Hepatic stellate cell (primary cell): ENCODE measurements at places on chromosomes 6 and 20.

GRCh38 chr6:101597693-101598092 lies 204.2 kb downstream of the GRIK2 start:
- peak; percentile 0 for DNase-seq

DNA sequence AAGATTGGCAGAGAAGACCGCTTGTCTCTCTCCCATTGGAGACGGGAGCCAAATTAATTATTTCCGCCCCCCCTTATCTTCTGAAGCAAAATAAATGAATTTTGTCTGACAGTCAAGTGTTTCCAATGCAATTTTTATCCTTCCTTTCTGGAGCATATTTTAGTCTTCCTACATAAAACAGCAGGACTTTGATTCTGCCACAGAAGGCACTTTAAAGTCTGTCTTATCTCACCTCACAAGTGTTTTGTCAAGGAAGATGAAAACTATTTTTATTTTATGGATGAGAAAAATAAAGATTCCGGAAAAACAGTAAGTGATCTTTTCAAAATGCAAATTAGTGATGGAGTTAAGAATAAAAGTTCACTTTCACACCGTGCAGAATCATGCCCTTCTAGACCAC lies 140.4 kb downstream of the OPRM1 start:
- no peak for DNase-seq

- DNase-seq = no peak
Observed at GRCh38 chr20:6577451-6577850, 190.0 kb upstream of the BMP2 start.

DNA sequence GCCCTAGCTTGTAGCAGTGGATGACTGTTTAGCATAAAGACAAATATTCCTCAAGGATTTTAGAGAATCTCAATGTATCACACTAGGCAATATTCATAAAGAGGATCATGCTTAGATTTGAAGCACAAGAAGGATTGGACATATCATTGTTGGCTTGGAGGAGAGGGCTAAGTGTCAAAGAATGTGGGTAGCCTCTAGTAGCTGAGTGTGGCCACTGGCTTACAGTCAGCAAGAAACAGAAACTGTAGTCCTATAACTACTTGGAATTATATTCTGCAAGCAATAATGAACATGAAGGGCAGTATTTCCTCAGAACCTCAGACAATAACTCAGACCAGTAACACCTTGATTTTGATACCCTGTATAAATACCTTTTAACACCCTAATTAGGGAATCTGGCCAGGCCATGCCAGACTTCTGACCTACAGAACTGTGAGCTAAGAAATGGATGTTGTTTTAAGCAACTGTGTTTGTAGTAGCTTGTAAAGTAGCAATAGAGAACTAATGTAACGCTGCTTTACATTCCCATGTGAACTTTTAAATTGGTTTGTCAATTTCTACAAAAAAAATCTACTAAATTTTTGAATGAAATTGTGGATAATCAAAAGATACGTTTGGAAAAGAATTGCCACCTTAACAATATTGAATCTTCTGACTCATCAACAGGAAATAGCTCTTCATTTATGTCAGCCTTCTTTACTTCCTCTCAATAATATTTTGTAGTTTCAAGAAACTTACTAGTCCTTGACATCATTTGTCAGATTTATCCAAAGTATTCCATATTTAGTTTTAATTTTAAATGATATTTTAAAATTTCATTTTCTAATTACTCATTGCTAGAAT lies 65.2 kb upstream of the RSPO3 start:
- no peak for DNase-seq

DNA sequence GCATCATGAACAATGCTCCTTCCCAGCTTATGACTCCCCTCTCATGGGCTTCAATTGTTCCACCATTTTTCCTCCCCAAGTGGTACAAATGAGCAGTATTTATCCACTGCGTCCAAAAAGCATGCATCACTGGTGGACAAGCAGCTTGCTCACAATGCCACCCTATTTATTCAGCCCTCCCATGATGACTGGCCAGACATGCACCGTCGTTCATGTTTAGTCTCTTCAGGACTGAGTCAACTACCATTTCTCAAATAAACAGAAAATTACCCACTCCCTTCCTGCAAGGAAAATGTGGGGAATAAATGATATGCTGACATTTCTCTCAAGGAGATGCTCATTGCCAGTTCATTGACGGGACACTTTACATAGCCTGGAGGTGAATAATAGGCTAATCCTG lies 300.4 kb downstream of the C6orf118 start:
- DNase-seq = no peak
